HCT116 (cell line): ENCODE measurements at places on chromosomes 16 and 17. TPM values are rescaled to one million over a fixed set of nuclear protein-coding genes. Genes with fewer than 3 reads are reported as not detected.
A peak's percentile ranks its signal among the peaks of the same experiment; 100 is the strongest.

The HID1 gene
- 43.8 TPM for total RNA-seq

The TEKT1 gene
- not detected for total RNA-seq

The ZNF597 gene
- total RNA-seq, result 3.2 TPM

GRCh38 chr16:67006930-67007658 is 18.7 kb downstream of the CES4A start:
- DNase-seq, result no peak

- no peak for DNase-seq
These were observed 89.5 kb downstream of the WSCD1 start for GRCh38 chr17:6159541-6160231.

- DNase-seq, result no peak
These were observed 29.9 kb downstream of the PIK3R6 start for GRCh38 chr17:8837563-8838075.

GRCh38 chr17:55606488-55606815 is 95.2 kb upstream of the SMIM36 start:
- no peak for DNase-seq

DNA sequence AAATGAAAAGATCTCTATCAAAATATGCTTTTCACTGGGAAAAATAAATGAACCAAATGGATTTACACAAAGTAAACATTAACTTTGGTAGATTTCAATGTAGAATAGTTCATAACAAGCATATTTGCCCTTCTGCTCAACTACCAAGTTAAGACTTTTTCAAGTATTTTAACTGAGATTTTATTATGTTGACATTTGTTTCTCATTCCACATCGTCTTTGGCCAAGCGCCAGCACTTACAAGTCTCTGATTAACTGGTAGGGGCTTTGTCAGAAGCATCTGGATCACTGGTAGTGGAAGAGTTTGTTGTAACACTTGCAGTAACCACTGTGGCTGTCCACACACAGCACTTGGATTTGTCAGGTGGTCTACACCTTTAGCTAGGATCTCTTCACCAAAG is 22.9 kb downstream of the SLFN12L start:
- DNase-seq, result no peak

DNA sequence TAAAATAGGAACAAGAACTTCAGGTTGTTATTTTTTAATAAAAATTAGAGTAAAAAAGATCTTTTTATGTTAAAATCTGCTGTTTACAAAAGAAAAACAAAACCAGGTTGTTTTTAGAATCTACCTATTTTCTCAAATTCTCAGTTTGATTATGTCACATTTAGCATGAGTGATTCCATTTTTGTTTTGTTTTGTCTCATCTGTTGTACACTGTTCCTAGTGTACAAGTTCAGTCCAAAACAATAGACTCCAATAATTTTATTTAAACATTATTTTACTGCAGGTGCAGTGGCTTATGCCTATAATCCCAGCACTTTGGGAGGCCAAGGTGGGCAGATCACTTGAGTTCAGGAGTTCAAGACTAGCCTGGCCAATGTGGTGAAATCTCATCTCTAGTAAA is 2142.7 kb downstream of the TP53TG3F start:
- DNase-seq, result no peak

DNA sequence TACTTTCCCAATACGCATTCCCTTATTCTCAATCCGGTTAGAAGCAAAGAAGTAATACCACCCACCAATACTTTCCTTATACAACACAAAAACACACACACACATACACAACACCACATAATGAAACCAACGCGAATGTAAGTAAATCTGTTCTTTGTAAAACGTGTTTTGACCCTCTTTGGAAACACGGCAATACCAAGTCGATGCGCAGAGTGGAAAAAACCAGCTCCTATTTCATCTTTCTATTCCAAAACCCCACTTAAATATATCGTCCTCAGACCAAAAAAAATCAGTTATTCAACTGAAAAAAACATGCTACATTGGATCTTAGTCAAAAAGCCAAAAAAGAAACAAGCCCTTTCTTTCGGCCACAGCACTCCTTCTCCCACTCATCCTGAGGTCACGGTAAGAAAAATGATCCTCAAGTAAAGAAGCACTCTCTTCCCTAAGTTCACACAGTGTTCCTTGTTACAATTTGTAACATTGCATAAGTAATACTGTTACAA is 31.0 kb upstream of the ARL4D start:
- peak; percentile 96 for DNase-seq

DNA sequence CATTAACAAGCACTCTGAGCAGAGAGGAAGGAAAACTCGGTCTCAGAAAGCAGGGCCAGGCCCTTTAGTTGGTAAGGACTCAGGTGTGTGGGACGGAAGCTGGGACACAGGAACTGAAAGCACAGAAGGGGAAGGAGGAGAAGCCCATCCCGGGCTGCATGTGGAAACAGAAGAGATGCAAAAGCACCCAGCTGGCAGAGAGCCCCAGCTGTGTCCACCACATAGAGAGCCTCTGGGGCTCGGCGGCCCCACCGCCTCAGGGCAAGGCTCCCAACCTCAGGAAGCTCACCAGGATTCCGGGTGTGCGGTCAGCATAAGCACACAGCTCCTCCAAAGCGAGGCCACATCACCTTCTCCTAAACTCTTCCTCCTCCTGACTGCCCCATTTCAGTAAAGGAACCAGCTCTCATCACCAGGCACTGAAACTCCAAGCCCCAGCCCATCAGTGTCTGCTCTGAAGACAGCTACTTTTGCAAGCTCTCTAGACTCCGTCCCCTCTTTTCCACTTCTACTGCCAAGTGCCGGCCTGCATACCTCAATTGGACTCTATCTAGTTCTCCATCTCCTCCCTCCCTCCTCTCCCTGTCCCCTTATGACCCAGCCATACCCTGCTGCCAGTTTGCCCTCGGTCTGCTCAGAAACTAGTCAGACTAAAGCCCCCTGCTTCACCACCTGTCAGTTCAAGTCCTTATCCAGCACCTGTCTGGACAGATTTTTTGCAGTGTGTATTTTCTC is 6.0 kb downstream of the ST3GAL2 start:
- no peak for DNase-seq

- no peak for DNase-seq
These were observed 11.9 kb downstream of the EXOC7 start for GRCh38 chr17:76091526-76092286.
